CD4-positive, alpha-beta T cell treated with Interleukin-12 subunit alpha and Interleukin-12 subunit beta, for 1 hour (primary cell): ENCODE measurements at places on chromosomes 5 and 9.

- no peak for DNase-seq
These were observed 13.0 kb downstream of the CLPTM1L start for GRCh38 chr5:1331861-1332405.

DNA sequence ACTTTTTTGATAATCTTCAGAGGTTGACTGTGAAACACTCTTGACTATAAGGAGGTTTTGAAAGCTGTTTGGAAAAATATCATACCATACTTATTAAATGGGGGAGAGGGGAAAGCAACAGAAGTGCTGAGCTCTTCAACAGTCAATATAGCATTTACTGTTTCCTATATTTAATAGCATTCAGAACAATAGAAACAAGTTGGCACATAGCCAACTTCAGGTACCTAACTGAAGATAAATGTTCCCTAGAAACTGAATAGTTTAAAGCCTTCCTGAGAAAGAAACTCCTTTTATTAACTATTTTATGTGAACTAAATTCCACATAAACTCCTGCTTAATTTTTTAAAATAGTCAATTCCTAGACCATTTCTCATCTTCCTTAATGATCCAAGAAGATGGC lies 26.3 kb downstream of the SLC31A1 start:
- no peak for DNase-seq

- no peak for DNase-seq
These were observed 10.1 kb downstream of the TLR4 start for GRCh38 chr9:117714282-117714681.

GRCh38 chr9:19385786-19386501 lies 5.9 kb upstream of the RPS6 start:
- DNase-seq, result no peak

GRCh38 chr5:73792687-73793320 lies 166.8 kb downstream of the ARHGEF28 start:
- DNase-seq, result peak; percentile 65

GRCh38 chr9:128204858-128205257 lies 1.7 kb downstream of the DNM1 start:
- no peak for DNase-seq

DNA sequence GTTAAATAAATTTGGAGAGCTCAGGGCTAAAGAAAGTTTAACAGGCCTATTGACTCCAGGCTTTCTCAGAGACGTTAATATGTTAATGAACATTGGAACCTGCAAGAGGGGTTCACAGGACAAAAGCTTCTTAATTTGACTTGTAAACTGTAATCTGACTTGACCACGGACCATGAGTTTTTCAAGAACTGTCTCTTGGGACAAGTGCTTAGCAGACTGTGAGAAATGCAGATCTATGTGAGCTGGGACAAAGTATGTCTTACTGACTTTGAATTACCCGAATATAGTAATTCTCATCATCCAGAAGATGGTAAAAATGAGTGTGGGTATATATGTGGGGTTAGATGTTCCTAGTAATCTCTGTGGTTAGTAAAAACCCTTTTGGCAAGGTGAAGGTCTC lies 186.6 kb downstream of the ATP10B start:
- no peak for DNase-seq

- DNase-seq, result no peak
These were observed 42.7 kb downstream of the ACER2 start for GRCh38 chr9:19451240-19452087.

GRCh38 chr9:121562301-121562700 lies 62.7 kb upstream of the GGTA1 start:
- no peak for DNase-seq

DNA sequence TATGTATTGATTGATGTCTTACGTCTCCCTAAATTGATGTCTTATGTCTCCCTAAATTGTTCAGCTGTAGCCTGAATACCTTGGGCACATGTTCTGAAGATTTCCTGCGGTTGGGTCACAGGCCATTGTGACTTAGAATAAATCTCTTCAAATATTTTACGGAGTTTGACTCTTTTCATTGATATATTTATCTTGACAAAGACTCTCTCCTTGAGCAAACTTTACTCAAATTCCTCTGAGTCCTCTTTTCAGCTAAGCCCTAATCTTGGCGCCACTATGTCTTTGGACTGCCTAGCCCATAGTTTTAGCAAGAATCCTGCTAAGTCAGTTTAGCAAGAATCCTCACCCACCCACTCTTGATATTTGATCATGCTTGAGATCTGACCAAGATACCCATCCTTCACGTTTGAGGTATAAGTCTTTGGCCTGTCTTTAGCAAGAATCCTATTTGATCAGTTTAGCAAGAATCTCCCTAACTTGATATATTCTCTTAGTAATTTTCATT lies 35.3 kb upstream of the FBXL17 start:
- DNase-seq, result no peak

- no peak for DNase-seq
These were observed 677 bp upstream of the MYORG start for GRCh38 chr9:34377404-34377746.

GRCh38 chr9:38081356-38082108 lies 12.5 kb upstream of the SHB start:
- no peak for DNase-seq

DNA sequence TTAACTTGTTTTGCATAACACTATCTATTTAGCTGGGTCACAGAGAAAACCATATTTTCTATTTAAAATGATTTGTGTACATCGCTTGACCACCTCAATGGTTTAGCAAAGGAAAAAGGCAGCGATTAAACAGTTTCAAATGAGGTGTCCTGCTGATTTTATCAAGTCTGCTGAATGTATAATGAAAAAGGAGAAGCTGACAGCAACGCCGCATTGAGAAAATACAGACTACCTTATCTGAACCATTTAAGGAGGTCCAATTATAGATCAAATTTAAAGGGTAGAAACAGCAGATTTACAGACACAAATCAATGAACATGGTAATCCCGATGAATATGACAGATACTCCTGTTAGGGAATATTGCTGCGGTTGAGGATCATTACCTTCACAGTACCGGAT lies 29.6 kb downstream of the PSMB7 start:
- no peak for DNase-seq

- DNase-seq, result no peak
These were observed 186.2 kb upstream of the GRAMD2B start for GRCh38 chr5:126236994-126237393.

DNA sequence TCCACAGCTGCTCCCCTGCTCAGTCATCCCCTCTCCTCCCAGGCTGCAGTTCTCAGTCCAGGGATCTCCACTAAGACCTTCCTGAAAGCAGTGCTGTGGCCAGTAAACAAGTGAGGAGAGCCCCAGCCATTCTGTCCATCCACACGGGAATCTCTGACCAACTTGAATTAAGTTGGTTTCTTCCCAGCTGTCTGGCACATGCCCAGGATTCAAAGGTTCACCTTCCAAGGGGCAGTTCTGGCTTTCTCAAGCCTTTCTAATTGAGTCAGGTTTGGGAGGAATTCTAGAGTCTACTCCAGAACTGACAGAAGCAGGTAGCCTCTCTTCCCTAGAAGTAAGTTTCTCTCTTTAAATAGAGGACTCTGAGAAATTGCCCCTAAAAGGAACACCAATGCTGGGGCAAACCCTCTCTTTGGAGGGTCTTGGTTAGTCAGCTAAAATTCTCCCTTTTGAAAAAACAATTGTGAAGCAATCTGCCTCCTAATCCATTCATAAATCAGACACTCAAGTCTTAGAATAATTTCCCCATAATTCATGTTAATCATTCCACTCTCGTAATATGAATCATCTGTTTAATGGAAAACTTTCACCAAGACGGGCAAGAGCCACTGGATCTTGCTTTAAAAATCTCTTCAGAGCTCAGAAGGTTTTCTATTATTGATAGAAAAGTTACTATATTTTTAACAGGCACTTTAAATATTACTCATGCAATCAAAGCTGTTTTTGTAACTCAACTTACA lies 133.8 kb downstream of the SPOCK1 start:
- no peak for DNase-seq

GRCh38 chr5:73116506-73116905 lies 3.9 kb upstream of the TMEM171 start:
- DNase-seq, result no peak

DNA sequence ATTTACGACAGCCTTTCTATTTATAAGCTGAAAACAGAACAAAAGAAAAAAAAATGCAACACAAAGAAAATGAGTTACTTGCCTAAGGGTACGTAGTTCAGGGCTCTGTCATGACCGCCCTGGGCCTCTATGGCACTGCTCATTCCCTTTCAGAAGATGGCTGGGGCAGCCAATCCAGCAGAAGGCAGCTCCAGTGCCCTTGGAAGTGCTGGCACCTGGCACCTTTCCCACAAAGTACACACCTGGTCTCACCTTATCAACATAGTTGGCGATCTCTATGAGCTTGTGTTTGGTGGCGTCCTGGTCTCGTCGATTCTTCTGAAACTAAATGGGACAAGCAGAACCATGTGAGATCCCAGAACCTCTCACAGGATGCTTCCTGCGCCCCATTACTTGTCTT lies 53.2 kb downstream of the NIPAL4 start:
- DNase-seq, result no peak

- DNase-seq, result no peak
These were observed 48.0 kb downstream of the FBXO4 start for GRCh38 chr5:41973087-41973486.

DNA sequence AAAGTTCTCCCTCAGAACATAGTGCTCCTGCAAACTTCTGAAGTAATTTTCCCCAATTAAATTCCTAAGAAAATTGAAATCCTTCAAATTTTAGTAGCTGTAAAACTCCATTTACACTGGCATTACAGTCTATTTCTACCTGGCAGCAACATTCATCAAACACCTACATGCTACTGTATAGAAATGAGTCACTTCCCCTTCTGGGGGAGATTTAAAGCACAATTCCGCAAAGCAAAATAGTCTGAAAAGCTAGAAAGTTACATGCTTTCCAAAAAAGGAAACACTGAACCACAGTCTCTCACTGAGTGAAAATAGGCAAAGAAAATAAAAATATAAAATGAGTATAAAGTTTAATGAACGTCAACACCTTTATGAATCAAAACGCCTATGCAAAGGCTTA lies 43.3 kb downstream of the MCTP1 start:
- no peak for DNase-seq
